ENCODE measurements at places on chromosomes 2 and 18.

- no peak for DNase-seq
Measured at GRCh38 chr2:24482251-24482971, 8.6 kb upstream of the NCOA1 start.

DNA sequence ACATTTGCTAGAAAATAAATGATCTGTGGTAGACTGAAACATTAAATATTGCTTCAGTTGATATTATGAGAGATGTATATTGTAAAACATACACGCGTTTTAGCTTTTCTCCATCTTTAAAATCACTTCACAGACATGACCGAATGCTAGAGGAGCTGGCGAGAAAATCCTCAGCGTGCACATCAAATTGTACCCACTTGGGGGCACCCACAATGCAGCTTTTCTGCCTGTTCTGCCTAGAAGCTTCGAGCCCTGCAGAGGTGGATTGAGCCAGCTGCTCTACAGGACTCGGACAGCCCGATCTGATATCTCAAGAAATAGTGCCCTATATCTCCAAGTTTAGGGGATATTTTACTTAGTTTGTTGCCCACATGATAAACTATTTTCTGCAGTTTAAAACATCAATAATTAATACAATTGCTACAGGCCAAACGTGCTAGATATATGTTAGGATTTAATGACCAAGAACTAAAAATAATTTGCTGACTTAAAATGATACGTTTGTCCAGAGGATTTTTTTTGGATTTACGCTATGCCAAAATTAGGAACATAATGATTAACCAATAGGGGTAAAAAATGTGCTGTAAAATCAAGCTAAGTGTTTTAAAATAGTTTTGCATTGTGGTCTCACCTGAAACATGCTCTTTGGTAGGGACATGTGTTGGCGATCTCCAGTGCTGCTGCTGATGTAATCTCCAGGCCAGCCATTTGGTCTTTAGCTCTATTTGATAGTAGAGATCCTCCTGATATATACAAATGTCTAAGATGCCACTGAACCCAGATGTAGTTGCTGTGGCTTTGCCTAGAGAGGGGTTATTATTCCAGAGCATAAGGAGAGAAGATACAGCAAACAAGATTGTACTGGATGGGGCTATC lies 22.3 kb upstream of the ATP5MC3 start:
- DNase-seq: no peak

- DNase-seq: no peak
Measured at GRCh38 chr2:106160786-106161261, 33.3 kb downstream of the UXS1 start.

DNA sequence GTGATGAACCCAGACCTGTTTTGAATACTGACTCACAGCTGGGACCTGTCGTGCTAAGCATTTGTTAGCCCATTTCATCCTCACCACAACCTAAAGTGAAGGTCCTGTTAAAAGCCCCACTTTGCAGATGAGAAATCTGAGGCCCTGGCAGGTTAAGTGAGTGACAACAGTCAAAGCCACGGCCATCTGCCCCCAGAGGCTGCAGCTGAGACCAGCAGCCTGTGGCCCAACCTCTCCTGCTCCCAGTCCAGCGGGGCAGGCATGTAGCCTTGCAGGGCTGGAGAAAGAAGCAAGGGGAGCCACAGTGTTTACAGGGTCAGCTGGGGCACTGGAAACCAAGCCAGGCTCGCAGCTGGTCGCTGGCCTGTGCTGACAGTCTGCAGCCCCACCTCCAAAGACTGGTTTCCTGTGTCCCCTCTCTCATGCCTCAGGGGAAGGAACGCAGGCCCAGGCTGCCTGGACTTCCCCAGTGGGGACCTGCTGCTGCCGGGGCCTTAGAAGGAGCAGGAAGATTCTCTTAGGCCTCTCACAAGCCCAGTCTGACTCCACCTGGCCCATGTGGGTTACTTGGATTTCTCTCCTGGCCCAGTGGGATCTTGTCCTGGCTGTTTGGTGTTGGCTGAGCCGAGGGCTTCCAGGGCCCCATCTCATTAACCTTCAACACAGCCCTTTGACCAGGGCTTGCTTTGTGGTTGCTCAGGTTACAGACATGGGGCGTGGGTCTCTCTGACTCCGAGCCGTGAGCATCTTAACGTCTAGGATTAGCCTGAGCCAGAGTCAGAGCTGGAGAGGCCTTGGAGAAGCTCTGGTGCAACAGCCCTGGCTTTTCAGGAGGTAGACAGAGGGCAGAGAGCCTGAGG lies 1.7 kb downstream of the INPP5D start:
- DNase-seq: no peak

- no peak for DNase-seq
Measured at GRCh38 chr2:20454036-20454981, 7.4 kb downstream of the RHOB start.

All from central memory CD4-positive, alpha-beta T cell (primary cell).